ENCODE measurements at places on chromosomes 11 and 22.

DNA sequence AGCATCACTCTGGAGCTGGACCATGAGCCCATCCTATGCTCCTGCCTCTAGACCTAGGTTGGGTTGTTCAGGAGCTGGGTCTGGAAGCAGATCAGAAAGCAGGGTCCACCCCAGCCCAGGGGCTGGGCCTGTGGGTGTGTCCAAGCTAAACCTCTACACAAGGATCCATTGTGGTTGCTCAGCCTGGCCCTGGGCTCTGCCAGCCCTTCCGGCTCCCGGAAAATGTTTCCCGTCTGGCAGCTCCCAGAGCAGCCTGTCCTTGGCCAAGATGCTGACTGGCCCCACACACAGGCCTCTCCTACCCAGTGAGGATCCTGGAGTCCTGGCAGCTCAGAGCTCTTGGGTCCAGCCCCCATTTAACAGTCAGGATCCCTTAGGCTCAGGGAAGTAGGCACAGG is 35.3 kb upstream of the FCHSD2 start:
- DNase-seq: peak; percentile 89

- DNase-seq: no peak
Observed at GRCh38 chr22:24061124-24061684, 50.1 kb downstream of the CABIN1 start.

DNA sequence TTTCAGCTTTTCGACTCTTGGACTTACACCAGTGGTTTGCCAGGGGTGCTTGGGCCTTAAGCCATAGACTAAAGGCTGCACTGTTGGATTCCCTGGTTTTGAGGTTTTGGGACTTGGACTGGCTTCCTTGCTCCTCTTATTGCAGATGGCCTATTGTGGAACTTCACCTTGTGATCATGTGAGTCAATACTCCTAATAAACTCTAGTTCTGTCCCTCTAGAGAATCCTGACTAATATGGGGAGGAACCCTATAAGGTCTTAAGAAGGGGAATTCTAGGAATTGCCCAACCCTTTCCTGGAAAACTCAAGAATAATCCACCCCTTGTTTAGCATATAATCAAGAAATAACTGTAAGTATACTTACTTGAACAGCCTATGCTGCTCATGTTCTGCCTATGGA is 491.8 kb downstream of the TMEM135 start:
- no peak for DNase-seq

DNA sequence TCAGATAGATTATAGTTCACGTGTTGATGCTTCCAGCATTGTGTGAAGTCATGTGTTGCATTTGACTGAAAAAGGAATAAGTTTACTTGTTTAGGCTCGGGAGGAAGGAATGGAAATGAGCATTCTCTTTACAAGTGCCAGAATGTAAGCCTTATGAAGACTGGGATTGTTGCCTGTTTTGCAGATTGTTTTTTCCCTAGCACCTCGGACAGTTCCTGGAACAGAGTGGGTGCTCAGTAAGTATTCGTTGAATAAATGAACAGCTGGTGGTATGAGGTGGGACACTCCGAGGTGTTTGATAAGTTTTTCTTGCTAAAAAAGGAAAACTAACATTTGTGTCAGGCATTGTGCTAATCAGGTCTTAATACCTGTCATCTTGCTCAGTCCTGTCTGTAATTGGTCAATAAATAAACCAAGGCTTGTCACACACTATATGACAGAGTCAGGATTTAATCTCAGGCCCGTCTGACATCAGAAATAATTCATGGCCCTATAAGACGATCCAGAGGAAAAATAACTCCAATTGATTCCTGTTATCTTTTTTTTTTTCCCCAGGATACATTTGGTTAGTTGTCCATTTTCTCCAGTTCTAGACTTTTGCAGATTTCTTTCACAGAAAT is 304.7 kb downstream of the NELL1 start:
- DNase-seq: no peak

DNA sequence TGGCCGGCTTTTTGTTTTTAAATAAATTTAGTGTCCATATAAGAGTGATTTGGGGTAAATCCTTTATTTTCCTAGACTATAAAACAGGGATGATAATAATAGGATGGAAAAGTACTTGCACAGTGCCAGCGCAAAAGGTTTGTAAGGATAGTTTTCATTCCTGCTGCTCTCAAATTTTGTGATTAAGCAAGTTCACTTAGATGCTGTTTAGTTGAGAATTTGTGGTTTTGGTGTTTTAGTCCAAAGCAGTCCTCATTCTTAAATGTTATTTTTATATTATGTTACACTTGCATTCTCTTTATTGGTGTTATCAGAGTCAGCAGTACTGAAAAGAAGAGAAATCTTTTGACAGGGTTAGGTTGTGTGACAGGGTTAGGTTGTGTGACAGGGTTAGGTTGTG is 47.9 kb downstream of the PPP6R3 start:
- DNase-seq: no peak

- DNase-seq: no peak
Observed at GRCh38 chr22:22691716-22692701, 47.6 kb downstream of the GGTLC2 start.

- DNase-seq: no peak
Observed at GRCh38 chr11:117437791-117438130, 110.1 kb downstream of the CEP164 start.

- no peak for DNase-seq
Observed at GRCh38 chr11:22157531-22157930, 35.4 kb upstream of the ANO5 start.

GRCh38 chr11:45390407-45390806 is 104.3 kb upstream of the SYT13 start:
- DNase-seq: no peak

- no peak for DNase-seq
Observed at GRCh38 chr11:60929764-60930163, 5.5 kb downstream of the TMEM132A start.

DNA sequence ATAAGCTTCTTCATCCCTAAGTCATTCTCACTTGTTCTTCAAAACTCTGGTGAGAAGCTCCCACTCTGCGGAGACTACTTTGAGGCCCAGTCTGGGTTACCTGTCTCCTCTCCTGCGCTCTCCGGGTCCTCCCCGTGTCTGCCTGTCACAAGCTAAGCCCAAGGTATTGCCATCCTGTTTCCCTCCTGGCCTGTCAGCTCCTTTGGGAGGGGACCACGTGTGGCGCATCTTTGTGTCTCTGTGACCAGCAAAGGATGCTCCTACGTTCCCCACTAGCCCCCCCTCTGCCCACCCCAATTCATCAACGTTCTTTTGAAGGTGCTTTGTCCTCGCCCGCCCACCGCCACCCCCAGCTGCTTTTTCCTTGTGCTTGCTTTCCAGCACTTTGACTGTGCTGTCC is 31.8 kb upstream of the FBLN1 start:
- DNase-seq: no peak

- peak; percentile 13 for DNase-seq
Observed at GRCh38 chr22:46902436-46902835, 140.0 kb downstream of the TBC1D22A start.

- no peak for DNase-seq
Observed at GRCh38 chr11:33980897-33981296, 70.6 kb upstream of the CAPRIN1 start.

DNA sequence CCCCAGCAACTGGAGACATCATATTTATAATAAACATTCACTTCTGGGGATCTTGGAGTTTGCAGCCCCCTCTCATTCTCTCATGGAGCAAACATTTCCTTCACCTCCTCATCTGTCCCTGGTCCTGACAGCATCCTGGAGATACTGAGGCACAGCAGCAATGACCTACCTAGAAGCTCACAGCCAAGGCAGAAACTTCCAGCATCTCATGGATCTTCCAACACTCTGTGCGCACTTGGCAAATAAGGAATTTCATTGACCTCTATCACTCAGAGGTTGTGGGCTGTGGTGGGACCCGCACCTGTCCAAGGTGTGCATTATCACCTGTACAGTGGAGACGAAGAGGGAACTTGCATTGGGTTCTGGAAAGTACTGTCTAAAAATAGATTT is 109.8 kb downstream of the GGTLC2 start:
- DNase-seq: no peak

DNA sequence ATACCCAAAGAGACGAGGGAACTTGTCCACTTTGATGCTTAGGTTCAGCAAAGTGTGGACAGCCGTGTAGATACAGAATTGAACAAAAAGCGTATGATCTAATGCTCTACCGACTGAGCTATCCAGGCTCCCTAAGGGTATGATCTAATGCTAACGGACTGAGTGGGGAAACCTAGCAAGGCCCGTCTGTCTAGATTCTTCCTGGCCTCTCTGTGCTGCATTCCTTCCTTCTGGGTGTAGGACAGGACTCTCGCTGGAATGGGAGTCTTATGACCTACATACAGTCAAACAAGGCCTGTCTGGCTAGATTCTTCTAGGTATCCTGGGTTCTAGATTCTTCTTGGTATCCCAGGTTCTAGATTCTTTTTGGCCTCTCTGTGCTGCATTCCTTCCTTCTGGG is 8.4 kb upstream of the SLC15A3 start:
- no peak for DNase-seq

GRCh38 chr22:49345896-49346295 is 481.8 kb downstream of the BRD1 start:
- no peak for DNase-seq

GRCh38 chr11:104823657-104824056 is 74.6 kb downstream of the CASP12 start:
- no peak for DNase-seq

- DNase-seq: no peak
Observed at GRCh38 chr11:34480314-34480713, 33.3 kb downstream of the ELF5 start.

DNA sequence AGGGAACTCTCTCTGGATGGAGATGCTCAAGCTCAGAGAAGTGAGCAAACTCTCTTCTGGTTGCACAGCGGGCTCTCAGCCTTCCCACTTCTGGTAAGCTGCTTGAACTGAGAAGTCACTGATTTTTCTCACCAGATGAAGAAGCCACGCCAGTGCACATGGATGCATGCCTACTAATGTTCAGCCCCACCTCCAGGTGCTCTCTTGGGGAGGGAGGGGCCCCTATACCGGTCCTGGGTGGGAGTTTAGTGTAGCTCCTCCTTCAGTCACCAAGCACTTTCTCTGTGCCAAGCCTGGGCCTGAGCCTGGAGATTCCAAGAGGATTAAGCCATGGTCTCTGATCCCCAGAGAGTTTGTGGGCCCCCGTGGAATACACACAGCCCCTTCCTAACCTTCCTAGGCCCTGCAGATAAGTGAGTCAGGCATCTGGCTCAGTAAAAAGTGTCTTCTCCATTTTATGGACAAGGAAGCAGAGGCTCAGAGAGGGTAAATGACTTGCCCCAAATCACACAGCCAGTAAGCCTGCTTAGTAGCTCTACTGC is 142.2 kb downstream of the ST3GAL4 start:
- no peak for DNase-seq

DNA sequence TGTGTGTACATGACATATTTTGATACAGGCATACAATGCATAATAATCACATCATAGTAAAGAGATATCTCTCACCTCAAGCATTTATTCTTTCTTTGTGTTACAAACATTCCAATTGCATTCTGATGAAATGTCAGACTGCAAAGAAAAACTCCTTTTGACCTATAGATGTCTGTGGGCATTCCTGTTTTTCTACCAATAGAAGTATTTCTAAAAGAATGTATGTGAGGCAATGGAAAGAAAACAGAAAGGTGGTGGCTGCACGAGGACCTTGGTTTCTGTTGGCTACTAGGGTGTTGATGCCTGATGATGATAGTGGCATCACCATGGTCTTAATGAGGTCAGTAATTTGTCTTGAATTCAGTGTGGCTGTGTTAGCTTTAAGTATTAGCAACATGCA is 137.0 kb upstream of the ANO3 start:
- DNase-seq: no peak

DNA sequence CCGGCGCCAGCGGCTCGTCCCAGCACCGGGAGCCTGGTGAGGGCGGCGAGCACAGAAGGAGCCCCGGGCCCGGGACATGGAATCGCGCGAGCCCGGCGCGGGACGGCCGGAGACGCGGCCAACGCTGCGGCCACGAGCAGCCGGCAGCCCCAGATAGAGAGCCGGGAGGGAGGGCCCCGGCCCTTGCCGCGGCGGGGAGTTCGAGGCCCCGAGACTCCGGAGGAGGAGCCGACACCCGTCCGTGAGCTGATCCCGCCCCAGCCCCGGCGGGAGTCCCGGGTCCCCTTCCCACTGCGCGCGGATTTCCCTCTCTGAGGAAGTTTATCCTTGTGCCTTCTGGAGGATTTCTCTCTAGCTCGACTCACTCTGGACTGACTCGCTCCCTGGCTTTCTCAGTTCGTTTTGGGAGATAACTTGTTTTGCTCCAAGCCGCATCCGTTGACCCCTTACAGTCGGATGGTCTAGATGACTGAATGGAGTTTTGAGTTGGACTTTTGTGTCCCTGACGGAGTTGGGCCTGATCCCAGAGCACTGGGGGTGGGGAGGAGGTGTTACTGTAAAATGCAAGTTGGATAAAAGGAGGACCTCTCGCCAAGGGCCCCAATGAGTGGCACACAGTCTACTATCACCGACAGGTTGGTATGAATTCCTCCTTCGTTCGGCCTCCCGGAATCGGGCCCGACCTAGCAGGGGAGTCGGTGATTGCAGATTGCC is 585 bp downstream of the ARHGEF12 start:
- DNase-seq: peak; percentile 44

DNA sequence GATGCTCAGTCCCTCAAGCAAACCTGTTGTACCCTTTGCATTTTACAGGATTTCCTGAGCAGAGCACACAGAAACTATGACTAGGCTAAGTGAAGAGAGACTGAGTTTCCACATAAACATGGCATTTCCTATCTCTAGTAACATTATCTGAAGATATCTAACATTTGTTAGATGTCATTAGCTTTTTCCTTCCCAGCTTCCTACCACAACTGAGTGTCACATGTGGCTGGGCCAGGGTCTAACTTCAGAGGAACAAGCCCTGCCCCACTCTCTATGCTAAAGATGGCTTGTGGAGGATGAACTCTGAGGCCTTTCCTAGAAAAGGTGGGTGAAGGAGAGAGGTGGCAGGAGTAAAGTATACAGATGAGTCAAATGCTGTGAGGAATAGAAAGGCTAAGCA is 16.5 kb downstream of the C22orf42 start:
- DNase-seq: no peak

DNA sequence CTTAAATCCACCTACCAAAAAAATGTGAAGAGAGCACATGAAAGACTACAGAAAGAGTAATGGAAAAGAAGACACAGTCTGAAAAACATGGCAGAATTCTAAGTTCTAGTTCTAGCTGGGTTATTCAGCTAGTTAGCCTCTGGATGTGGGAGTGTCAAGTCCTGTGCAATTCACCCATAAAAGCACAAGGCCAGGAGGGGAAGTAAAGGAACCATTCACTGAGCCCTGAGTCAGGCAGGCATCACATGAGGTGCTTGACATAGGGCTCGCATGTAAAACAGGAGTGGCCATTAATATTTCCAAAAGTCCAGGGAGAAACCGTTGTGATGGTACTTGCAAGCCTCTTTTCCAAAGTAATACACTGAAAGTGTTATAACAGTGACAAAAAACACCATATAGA is 103.7 kb downstream of the GAB2 start:
- DNase-seq: no peak

- no peak for DNase-seq
Observed at GRCh38 chr11:46272816-46273427, 4.5 kb upstream of the CREB3L1 start.

DNA sequence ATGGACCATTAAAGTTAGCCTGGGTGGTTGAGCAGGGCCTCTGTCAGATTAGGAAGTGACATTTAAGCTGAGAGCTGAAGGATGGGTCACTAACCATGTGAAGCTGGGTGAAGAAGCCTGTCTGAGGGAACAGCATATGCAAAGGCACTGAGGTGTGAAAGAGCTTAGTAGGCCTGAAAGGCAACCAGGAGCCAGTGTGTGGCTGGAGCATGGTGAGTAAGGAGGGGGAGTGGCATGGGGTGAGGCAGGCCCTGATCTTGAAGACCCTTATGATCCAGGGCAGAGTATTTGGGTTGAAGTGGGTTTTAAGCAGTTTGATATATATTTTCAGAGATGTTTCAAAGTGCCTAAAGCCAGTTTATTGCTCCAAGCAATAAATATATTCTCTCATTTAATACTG is 48.8 kb downstream of the PARVA start:
- DNase-seq: no peak

- DNase-seq: peak; percentile 44
Observed at GRCh38 chr11:95521133-95521542, 268.4 kb downstream of the FAM76B start.

All from lower leg skin (tissue), 4 donors.